ENCODE measurements at places on chromosomes 2 and 18. TPM values are rescaled to one million over a fixed set of nuclear protein-coding genes. Genes with fewer than 3 reads are reported as not detected.

Gene BOLL
- polyA plus RNA-seq: 0.09 TPM

Gene CRYGD
- polyA plus RNA-seq: 0.52 TPM

Gene ALPP
- polyA plus RNA-seq: 0.06 TPM

Gene ASB18
- 0.03 TPM for polyA plus RNA-seq

Gene GTF2A1L
- polyA plus RNA-seq: 0.33 TPM

Gene PRLH
- polyA plus RNA-seq: not detected

Gene CNRIP1
- 18.6 TPM for polyA plus RNA-seq

Gene GPR45
- polyA plus RNA-seq: 0.09 TPM

Gene REEP1
- 36.9 TPM for polyA plus RNA-seq

Gene SOWAHC
- 20.8 TPM for polyA plus RNA-seq
